ENCODE measurements at places on chromosomes 6 and 20. TPM values are rescaled to one million over a fixed set of nuclear protein-coding genes. Genes with fewer than 3 reads are reported as not detected.

The TDRD6 gene
- under 0.01 TPM for total RNA-seq

The SAMD10 gene
- total RNA-seq = 1.3 TPM

The HCK gene
- not detected for total RNA-seq

The MMS22L gene
- 19.4 TPM for total RNA-seq

The C20orf141 gene
- total RNA-seq = 0.32 TPM

The MAP1LC3A gene
- 13.4 TPM for total RNA-seq

The TMEM244 gene
- total RNA-seq = not detected

The PBX2 gene
- total RNA-seq = 35.4 TPM

The LAMA5 gene
- 35.1 TPM for total RNA-seq

The CGA gene
- not detected for total RNA-seq

Measured in fibroblast of villous mesenchyme (primary cell).